HepG2 (cell line): ENCODE measurements at places on chromosomes 7 and 10. TPM values are rescaled to one million over a fixed set of nuclear protein-coding genes. Genes with fewer than 3 reads are reported as not detected.
A peak's percentile ranks its signal among the peaks of the same experiment; 100 is the strongest.

- DNase-seq = peak; percentile 45
Observed at GRCh38 chr7:31122649-31123058, 70.5 kb downstream of the ADCYAP1R1 start.

DNA sequence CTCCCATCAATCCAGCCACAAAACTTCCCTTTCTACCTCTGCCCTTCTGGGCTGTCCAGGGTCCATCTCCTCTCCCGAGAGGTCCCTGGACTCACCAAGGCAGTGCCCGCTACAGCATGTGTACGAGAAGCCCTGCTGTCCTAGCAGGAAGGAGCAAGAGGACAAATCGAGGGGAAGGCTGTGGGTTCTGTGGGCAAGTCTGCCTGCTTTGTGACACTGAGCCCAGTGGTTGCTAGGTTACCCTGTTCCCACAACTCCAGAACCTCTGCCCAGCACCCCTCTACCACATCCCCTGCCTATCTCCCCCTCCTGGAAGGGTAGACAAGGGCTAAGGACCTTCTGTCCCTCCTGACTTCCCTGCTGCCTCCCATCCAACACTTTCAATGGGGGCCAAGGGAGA, at the start of gene TBATA:
TBATA (minus strand) TSS at position 188 of the 400 bp plus-strand sequence. CDS start 1,998 bp downstream, outside the sequence.
- DNase-seq = no peak

- DNase-seq = peak; percentile 65
Observed at GRCh38 chr7:81161451-81162075, 242.7 kb upstream of the SEMA3C start.

The GNAI1 gene
- total RNA-seq = 5.7 and 8.8 TPM in 2 replicates

The NAPEPLD gene
- 5.6 and 6.8 TPM in 2 replicates for total RNA-seq
